ENCODE measurements at places on chromosomes 3 and 15.

GRCh38 chr3:4835616-4836043 lies 143.6 kb upstream of the BHLHE40 start:
- no peak for DNase-seq

- DNase-seq = no peak
Observed at GRCh38 chr15:79598639-79599038, 166.5 kb downstream of the MINAR1 start.

- DNase-seq = no peak
Observed at GRCh38 chr3:131178710-131179375, 152.2 kb downstream of the NEK11 start.

- DNase-seq = no peak
Observed at GRCh38 chr3:112133626-112134334, 732 bp upstream of the GCSAM start.

DNA sequence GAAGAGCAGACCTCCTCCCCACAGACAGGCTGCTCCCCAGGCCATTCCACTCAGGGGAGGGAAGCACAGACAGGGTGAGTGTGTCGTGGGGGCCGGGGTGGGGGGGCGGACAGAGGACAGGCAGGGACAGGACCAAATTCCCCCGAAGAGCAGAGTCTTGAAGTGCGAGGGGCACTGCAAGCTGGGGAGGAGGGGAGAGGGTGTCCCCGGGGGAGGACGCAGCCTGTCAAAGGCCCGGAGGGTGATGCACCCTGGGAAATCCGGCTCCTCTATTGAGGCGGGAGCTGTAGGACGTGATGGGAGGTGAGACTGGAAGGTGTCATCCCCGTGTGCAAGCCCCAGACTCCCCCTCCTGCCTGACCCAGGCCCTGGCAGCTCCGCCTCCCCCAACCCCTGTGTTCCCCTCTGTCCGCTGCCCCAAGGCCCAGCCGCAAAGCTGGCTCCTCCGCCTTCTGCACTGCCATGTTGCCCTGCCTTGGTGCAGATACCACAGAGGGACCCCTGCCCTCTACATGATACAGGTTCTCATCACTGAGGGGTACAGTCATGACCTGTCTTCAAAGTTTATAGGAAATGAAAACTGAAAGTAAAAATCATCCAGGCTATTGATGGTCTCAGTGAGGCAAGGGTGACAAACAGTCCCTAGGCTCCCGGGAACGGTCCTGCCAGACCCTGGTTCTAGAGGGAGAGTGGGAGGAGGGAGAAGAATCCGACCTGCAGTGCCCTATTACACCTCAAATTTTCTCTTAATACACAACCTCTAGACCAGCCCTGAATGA lies 76.3 kb upstream of the IQSEC1 start:
- no peak for DNase-seq
